ENCODE measurements at places on chromosomes 3 and 15.

DNA sequence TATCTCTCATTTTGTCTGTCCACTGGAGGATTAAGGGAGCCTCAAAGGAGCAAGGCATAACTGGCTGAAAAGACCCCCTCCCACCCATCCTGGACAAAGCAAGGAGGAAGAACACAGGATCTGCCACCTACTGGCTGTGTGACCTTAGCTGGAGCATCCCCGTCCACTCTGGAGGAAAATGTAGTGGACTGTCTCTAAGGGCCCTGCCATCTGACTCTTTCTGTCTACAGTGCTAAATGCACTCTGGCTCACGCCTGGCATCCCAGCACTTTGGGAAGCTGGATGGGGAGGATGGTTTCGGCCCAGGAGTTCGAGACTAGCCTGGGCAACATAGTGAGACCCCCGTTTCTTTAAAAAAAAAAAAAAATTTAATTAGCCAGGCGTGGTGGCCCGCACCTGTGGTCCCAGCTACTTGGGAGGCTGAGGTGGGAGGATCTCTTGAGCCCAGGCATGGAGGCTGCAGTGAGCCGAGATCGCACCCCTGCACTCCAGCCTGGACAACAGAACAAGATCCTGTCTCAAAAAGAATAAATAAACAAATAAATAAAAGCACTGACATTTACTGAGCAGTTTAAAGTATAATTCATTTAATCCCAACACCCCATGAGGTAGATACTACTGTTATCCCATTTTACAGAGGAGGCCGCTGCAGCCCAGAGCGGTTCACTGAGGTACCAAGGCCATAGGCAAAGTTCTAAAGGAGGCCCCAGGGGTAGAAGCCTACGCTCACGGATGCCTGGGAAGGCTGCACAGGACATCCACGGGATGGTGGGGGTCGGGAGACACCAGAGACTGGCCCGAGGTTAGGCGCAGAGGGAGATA, 1.1 kb downstream of the TBC1D2B start:
- no peak for DNase-seq

GRCh38 chr3:179404307-179404706, 47.0 kb downstream of the GNB4 start:
- DNase-seq: no peak

GRCh38 chr15:88794001-88794400, 9.2 kb upstream of the ACAN start:
- DNase-seq: no peak

GRCh38 chr3:13487403-13487802, 7.3 kb downstream of the HDAC11 start:
- no peak for DNase-seq

DNA sequence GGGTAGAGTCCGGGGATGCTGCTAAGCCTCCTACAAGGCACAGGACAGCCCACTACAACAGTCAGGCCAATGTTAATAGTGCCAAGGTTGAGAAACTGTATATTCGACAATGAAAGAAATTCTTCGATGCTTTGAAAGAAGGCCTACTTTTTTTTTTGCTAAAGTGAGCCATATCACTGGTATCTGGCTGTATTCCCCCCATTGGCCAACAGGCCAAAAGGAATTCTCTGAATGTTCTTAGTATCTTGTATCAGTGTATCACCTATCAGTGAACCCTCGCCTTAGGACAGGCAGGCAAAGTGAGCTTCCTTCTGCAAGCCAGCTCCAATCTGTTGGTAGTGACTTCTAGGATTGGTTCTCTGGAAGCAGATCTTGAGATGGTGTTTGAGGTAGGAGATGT, 74.2 kb downstream of the SNTN start:
- no peak for DNase-seq

DNA sequence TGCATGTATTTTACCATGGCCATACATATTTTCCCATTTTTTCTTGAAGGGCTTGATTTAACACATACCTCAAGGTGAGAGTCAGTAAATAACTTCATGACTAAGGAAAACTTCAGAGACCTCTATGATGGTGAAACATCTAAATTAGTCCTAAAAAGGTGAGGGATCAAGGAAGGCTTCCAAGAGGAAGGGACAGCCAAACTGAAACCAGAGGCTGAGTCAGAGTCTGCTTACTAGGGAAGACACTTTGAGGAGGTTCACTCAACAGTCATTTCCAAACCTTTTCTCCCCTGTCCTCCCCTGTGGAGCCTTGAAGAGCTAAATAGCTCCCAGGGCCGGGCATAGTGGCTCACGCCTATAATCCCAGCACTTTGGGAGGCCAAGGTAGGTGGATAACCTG, 206.6 kb downstream of the SHQ1 start:
- no peak for DNase-seq

- DNase-seq: no peak
These were observed 4.4 kb downstream of the KCTD6 start for GRCh38 chr3:58496206-58496857.

GRCh38 chr15:89015412-89016097, 72.7 kb upstream of the ABHD2 start:
- no peak for DNase-seq

GRCh38 chr15:98744506-98744905, 96.2 kb downstream of the IGF1R start:
- DNase-seq: peak; percentile 40
